SK-MEL-5 (cell line): ENCODE measurements at places on chromosomes 12 and 14. TPM values are rescaled to one million over a fixed set of nuclear protein-coding genes. Genes with fewer than 3 reads are reported as not detected.
A peak's percentile ranks its signal among the peaks of the same experiment; 100 is the strongest.

- no peak for DNase-seq
These were observed 41.3 kb downstream of the CAPS2 start for GRCh38 chr12:75288860-75289259.

- DNase-seq, result peak; percentile 50
These were observed 44.3 kb downstream of the KRT80 start for GRCh38 chr12:52147367-52147963.

DNA sequence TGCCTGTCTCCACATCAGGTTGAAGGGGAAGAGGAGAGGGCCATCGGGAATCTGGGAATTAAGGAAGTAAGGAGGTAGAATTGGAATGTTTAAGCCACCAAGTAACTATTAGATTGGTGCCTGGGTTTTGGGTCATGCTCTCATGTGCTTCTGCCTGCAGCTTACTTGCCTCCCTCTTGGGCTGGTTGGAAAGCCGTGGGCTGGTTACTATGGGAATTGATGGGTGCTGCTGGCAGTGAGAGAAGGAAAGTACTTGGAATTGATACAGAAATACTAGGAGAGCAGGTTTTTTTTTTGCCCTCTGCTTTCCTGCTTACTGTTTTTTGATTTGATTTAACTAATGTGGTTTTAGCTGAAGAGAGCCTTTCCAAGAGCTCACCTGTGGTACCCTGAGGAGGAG lies 493.5 kb upstream of the RGS6 start:
- no peak for DNase-seq

- DNase-seq, result no peak
These were observed 49.7 kb downstream of the LIN52 start for GRCh38 chr14:74134484-74134883.

DNA sequence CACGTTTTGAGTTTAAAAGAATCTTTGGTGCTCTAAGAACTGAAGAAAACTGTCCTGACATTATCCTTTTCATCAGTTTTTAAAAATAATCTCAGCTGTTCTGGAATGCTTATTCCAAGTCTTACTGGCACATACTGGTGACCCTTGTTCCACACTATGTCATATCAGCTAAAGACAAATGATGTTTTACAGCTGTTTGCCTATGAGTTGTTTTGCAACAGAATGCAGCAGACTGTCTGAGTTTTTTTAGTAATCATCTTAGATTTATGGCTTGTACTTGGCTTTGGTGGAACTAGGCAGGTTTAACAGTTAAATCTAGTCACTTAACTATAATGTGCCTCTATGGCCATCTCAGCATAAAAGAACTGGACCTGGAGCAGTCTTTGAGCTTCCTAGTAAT lies 91.6 kb upstream of the GRIN2B start:
- no peak for DNase-seq

DNA sequence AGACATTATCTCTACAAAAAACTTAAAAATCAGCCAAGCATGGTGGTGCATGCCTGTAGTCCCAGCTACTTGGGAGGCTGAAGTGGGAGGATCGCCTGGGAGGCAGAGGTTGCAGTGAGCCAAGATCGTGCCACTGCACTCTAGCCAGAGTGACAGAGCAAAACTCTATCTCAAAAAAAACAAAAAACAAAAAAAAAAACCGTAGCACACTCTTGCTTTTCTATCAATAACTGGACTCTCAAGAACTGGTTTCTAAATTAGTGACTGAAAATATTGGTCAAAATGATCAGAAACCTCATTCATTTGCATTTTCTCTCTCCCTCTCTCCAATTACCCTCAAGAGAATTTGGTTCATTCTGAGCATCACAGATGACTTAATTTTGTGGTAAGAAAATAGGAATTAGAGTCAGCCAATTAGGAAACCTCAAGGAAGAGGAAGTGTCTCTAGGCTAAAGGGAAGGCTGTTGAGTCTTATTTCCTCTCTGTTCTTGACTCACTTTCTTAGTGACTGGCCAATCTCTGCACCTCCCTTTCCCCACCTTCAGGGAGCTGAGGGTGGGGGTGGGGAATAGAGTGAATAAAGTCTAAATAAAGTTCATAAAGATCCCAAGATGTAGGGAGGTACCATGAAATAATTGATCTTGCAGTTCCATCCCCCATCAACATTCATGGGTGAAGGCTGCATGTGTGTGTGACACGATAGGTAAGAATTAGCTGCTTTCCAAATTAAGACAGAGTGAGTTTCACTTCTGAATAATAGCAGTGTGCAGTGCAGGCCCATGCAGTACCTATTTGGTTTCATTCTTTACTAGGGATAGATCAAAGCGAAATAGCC lies 6.8 kb upstream of the PSMA6 start:
- DNase-seq, result no peak

DNA sequence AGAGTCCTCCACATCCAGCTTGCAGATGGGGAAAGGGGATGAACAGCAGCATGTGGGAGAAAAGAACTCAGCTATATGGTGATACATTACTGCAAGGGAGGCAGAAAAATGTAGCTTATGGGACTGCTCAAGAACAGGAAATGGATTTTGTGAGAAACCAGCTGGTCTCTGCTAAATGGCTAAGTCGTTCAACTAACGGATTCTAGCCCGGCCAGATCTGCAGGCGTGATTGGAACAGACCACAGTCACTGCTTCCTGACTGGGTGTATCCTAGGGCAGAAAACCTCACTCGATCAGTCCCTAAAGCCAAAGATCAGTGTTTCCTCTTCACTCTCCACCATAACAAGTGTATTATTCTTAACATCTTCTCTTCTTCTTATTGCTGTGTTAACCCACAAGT lies 8.1 kb upstream of the PTGDR start:
- no peak for DNase-seq

- no peak for DNase-seq
These were observed 73.3 kb upstream of the HIF1A start for GRCh38 chr14:61622051-61622450.

- DNase-seq, result no peak
These were observed 175.6 kb downstream of the DUSP6 start for GRCh38 chr12:89176676-89177075.

GRCh38 chr14:104928391-104929133 lies 3.9 kb downstream of the PLD4 start:
- DNase-seq, result no peak

DNA sequence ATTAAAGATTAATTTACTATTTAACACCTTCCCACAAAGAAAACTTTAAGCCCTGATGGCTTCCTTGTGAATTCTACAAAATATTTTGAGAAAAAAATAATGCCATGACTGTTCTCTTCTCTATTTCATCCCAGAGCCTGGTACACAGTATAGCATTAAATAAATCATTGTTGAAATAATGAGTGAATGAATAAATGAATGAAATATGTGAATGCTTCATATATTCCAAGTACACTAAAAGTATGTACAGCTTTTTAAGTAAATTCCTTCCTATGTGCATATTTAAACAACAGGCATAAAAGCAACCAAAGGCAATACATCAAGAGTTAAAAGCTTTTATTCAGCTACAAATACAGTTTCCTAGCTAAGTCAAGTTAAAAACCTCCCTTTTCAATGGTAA lies 144.9 kb upstream of the CCDC196 start:
- DNase-seq, result no peak

DNA sequence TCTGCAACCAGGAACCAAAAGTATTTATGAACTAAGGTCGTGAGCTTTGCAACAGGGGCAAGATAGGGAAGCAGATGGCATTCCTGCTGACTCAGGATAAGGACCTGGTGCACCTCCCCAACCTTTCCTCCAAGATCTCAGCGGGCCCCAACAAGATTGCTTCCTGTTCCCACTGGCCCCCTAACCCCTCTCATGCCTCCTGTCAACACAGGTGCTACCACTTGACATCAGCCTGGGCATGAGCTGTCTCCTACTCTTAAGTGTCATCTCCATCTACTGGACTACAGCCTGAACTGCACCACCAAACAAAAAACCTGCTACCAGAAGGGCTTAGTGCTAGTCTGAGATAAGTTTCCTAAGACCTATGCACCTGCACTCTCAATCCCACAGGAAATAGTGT lies 32.7 kb downstream of the MED6 start:
- DNase-seq, result peak; percentile 60

DNA sequence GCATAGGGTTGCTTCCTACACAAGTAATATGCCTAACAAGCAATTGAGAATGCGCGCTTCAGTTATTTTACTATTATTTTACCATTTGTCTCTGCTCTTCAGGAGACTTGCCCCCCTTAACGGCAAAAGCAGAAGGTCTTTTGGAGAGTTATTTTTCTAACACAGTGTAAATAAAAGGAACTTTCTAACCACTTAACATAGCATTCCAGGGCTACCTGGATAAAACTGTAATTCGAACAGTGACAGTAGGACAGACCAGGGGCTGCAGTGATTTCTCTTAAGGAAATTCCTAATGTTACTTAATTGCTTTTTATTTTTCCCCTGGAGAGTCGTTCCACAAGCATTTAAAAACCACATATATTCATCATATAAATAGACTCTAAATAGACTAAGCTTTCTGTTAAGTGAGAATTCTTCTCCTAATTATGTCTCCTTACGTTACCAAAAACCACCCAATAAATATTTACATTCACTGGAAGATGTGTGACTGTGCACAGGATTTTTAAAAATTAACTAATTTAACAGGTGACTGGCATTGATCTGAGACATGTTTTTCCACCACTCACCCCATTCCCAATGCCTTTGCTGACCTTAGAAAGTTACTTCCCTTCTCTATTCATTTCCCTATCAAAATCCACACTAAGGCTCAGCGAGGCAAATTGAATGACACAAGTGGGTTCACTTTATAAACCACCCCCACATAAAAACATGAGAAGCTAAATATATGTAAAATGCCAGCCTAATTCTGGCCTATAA lies 72.4 kb downstream of the RNF34 start:
- DNase-seq, result no peak

DNA sequence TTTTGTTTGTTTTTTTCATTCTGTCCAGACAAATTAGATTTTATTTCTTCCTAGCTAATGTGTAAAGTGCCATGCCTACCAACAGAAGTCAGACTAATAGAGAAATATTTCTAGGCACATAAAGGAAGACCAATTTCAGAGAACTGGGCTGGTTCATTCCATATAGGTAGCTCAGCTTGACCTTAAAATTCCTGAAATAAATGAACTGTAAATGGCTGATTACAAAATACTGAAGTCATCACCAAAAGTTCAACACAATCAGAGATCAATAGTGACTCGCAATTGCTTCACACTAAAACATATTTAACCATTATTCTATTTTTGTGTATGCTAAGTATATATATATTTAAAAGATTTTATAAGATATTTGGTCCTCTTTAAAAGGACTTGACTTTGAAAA lies 34.2 kb downstream of the PTPRB start:
- no peak for DNase-seq

GRCh38 chr14:33933386-33933933 lies 17.4 kb downstream of the EGLN3 start:
- no peak for DNase-seq

- DNase-seq, result no peak
These were observed 6.4 kb upstream of the ASCL1 start for GRCh38 chr12:102950950-102951619.

- DNase-seq, result no peak
These were observed 90.8 kb upstream of the TMTC2 start for GRCh38 chr12:82595941-82596340.

DNA sequence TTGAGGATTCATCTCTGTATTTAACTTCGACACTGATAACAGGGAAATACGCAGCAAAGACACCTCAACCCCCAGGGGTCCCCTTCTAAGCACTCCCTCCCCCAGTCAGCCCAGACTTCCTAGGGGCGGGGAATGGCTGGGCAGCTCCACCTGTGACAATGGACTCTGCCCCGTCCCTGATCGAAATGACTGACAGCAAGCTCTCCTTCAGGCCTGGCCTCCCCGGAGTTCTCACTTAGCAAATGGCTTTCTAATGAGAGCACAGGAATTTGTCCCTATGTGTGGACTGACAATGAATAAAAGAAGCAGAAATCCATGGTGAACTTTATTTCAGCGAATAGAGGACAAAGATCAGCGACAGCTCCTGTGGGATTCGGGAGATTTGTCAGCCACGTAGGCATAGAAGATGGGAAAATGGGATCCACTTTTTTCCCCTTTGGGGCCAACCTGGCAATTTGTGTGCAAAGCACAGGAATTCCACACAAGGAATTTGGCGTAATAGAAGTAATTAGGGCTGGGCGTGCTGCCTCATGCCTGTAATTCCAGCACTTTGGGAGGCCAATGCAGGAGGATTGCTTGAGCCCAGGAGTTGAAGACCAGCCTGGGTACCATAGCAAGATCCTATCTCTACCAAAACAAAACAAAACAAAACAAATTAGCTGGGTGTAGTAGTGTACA lies 63.8 kb downstream of the TNFAIP2 start:
- DNase-seq, result no peak

DNA sequence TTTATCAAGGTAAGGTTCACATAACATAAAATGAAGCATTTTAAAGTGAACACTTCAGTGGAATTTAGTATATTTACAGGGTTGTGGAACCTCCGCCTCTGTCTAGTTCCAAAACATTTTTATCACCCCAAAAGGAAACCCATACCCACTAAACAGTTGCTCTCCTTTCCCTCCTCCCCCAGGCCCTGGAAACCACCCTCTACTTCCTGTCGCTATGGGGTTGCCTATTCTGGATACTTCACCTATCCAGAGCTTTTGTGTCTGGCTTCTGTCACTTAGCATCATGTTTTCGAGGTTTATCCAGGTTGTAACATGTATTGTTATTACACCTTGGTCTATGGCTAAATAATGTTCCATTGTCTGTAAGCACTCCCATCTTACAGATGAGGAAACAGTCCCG lies 27.7 kb upstream of the ZFP36L1 start:
- no peak for DNase-seq

DNA sequence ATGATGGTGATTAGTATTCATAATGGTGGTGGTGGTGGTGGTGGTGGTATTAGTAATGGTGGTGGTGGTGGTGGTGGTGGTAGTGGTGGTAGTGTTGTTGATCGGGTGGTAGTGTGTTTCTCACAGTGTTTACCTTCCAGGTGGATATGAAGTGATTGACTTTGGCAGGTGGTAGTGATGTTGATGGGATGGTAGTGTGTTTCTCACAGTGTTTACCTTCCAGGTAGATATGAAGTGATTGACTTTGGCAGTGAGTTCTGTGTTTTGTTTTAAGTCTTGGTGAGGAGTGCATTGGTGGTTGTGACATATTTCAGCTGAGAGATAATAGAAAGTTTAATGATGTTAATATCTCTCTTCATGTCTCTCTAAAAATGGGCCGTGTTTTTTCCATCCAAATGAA lies 189.4 kb downstream of the TMTC2 start:
- DNase-seq, result no peak

- peak; percentile 21 for DNase-seq
These were observed 355.0 kb downstream of the SNAPC1 start for GRCh38 chr14:62117010-62117750.

DNA sequence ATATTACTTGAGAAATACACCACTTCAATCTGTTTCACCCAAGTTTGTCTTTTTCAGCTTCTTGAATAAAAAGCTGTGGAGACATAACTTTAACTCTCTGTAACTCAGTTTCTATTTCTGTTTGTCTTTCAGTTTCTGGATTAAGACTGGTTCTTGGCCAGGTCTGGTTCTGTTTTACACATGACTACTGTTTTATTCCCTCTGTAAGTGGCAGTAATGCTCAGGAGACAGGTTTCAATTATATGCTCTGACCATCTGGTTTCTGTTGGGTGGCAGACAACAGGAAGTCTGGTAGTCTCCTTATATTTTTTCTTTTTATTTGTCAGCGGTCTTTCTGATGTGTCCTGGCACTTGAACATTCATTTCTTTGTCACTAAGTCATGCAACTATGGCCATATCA lies 102.9 kb downstream of the RPS29 start:
- no peak for DNase-seq

GRCh38 chr14:83975841-83976770 lies 1553.8 kb upstream of the FLRT2 start:
- no peak for DNase-seq

The SLC5A8 gene
- total RNA-seq, result 0.08 TPM in 1 of 2 replicates, not detected in the other

The BCL2L14 gene
- total RNA-seq, result not detected in 2 replicates

The LTB4R gene
- total RNA-seq, result 0.98 and 1.7 TPM in 2 replicates

The RNASE1 gene
- total RNA-seq, result 0.21 TPM in 1 of 2 replicates, not detected in the other

The ZNF740 gene
- total RNA-seq, result 11.7 and 16.6 TPM in 2 replicates

The CCDC177 gene
- 0.05 and 0.16 TPM in 2 replicates for total RNA-seq

The AVPR1A gene
- not detected in 2 replicates for total RNA-seq
